SHP77 (cell line): ENCODE measurements at places on chromosomes 5 and 9.

DNA sequence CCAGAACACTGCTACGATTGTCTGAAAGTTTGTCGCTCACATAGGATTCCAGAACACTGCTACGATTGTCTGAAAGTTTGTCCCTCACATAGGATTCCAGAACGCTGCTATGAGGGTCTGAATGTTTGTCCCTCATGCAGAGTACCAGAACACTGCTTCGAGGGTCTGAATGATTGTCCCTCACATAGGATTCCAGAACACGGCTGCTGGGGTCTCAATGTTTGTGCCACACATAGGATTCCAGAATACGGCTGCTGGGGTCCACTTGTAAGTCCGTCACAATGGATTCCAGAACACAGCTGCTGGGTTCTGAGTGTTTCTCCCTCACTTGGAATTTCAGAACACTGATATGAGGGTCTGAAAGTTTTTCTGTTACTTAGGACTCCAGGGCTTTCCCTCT is 203.3 kb downstream of the FOXD4L6 start:
- no peak for DNase-seq

DNA sequence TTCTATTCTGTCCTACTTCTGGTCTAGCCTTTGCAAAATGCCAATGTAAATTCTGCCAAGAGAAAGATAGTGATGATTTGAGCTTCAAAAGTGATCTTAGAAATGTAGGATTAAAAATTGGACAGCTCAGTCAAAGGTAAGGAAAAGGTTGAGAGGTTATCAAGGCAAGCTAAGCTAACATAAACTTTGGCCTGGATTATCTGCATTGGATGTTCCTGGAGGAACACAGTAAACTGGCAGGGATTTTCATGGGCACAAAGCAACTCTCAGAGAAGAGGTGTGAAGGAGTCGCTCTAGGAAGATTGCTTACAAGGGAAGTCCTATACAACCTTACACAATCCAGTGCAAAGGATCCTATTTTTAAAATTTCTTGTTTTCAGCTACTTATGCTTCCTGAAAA is 115.2 kb downstream of the JAKMIP2 start:
- no peak for DNase-seq

DNA sequence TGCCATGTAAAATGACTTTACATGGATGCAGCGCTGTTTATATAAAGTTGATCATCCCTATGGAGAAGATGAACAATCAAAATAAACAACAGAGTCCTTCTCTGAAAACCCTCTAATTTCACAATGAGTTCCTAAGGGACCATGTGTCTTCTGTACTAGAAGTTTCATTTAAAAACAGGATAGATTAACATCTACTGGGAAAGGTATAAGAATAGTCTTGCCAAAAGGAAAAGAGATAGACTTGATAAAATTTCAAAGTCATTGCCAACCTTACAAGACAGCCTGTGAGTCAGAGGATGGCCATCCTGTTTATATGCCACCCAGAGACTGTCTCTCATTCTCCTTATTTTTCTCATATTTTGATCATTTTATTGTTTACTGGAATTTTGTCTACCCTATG is 367.1 kb upstream of the PDE4D start:
- DNase-seq: no peak

DNA sequence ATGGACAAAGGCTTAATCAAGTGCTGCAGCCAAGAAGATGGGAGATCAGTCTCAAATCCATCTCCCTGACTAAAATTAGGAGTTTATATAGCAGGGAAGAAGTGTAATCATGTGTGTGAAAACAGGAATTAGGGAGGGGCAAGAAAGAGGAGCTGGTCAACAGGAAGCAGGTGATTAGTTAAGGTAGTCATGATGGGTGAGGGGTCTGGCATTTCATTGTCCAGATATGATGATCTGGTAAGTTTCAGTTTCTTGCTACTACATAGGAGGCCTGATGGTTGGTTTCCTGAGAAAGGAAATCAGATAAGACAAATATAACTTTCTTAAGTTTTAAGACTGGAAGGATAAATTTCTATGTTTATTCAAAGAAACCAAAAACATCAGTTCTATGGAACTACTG is 455.6 kb upstream of the GRAMD2B start:
- DNase-seq: no peak

DNA sequence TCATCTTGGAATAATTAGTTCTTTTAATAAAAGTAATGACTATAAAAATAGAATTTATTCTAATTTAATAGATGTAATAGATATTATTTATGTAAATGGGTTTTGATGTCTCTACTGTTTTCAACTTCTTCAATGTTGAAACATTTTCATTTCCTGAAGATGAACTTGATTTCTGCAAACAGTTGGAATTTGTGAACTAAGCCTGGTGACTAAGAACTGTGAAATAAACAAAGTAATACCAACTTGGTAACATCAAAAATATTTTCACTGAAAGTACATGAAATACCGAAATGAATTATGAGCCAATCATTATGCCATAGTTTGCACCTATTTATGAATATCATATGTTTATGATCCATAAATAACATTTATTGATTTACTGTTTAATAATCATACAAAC is 143.8 kb upstream of the FGF10 start:
- DNase-seq: no peak

DNA sequence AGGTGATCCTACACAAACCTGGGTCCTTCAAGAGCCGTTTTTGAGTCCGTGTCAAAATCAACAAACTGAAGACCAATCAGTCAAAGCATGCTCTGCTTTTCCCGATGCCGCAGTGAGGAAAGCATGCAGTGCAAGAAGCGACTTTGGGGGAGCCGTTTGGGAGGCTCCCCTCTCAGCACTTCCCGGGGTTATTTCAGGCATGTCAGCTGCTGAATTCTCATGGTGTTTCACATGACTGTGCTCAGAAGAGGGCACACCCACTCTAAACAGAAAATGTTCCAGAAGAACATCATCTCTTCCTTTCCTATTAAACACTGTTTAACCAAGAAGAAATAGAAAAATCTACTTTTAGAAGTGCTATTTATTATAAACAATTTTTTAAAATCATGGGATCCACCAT is 125.5 kb downstream of the EPB41L4A start:
- no peak for DNase-seq
